Stimulated activated CD8-positive, alpha-beta memory T cell treated with anti-CD3 and anti-CD28 coated beads, Interleukin-4, amount 100 ng/mL, for 4 hours (primary cell): ENCODE measurements at places on chromosomes 2 and 18.

GRCh38 chr2:694174-694573 lies 17.0 kb upstream of the TMEM18 start:
- DNase-seq: no peak

GRCh38 chr2:38176619-38177021 lies 100.7 kb upstream of the CYP1B1 start:
- DNase-seq: no peak

GRCh38 chr2:127063701-127064590 lies 43.0 kb downstream of the BIN1 start:
- DNase-seq: no peak

DNA sequence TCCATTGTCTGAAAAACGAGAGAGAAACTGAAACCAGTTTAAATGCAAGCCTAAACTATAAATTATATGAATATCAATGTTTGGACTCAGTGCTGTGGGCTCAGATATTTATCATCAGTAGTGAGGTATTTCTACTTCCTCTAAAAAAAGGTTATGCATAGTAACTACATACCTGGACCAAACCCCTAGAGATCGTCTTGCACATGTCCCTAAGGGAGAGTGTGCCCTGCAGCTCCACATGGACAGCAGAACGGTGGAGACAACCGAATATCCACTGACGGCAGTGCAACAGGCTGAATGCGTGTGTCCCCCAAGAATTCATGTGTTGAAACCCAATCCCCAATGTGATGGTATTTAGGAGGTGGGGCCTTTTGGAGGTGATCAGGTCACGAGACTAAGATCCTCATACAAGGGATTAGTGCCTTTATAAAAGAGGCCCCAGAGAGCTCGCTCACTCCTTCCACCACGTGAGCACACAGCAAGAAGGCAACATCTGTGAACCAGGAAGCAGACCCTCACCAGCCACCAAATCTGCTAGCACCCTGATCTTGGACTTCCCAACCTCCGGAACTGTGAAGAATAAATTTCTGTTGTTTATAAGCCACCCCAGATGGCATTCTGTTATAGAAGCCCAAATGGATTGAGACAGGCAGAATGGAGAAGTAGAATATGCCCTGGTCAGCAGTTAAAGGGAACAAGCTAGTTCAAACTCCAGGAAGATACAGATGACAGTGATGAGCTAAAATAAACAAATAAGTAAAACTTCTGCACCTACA lies 208.4 kb downstream of the ANAPC1 start:
- DNase-seq: no peak

DNA sequence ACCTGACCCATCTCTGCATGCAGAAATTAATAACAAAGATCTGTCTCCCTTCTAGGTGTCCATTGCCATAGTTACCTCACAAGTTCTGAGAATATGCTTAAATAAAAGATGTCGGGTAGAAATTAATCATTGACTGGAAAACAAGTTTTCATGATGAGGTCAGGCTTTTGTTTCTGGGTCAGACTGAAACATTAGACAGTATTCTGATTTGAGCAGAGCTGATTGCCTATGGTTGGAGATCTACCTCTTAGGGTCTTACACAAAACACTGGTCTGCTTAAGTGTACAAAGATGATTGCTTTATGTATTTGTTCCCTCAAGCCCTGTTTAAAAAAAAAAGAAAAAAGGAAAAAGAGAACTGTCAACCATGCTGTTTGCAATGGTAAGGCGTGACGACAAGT lies 956.4 kb downstream of the CPS1 start:
- DNase-seq: no peak

GRCh38 chr18:67266246-67267237 lies 250.0 kb downstream of the DSEL start:
- DNase-seq: no peak

DNA sequence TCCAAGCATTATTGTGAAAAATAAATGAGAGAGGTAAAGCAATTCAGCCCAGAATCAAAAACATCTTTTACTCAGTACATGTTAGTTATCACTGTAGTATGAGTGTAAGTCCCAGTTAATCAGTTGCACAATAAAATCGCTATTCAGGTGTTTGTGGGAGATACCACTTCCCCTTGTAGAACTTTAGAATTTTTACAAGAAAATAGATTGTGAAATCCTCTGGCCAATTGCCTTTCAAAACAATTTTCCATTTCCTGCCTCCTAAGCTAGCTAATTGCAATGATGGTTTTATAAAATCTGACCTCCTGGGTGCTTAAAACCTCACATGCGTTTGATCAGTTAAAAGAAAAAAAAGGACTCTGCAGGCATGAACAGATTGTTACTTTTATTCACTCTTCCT lies 332.5 kb downstream of the PID1 start:
- no peak for DNase-seq
